ENCODE measurements at places on chromosomes 1 and 21.

DNA sequence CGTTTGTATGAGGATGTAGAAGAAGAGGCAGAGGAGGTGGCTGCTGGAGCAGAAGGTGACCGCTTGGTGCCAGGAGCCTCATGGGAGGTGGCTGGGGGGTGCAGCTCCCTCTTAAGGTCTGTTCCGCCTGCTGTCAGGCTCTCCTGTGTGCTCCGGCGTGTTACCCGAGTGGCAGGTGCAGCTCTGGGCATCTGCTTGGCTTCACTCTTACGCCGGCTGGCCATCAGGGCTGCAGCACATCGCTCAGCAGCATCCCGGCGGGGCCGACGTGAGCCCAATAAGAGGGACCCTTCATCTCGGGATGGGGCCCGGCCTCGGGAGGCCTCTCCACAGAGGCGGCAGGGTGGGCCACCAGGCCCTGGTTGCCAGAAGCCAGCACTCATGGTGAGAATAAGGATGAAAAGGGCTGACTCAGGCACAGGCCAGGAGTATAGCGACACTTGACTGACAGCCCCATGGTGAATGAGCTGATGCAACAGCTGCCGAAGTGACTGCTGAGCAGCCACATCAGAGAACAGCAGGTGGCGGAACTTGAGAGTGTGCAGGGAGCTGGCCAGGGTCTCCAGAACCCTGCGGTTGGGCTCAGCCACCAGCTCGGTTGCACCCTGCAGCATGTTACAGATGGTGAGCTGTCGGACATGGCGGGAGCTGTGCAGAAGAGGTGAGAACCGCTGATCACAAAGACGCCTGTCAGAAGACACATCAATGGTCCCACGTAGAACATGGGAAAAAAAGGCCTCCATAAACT is 17.5 kb downstream of the LRRC41 start:
- no peak for DNase-seq

GRCh38 chr1:8194481-8195227 is 123.3 kb upstream of the SLC45A1 start:
- no peak for DNase-seq

GRCh38 chr1:183278739-183279591 is 92.9 kb downstream of the LAMC2 start:
- DNase-seq, result no peak

DNA sequence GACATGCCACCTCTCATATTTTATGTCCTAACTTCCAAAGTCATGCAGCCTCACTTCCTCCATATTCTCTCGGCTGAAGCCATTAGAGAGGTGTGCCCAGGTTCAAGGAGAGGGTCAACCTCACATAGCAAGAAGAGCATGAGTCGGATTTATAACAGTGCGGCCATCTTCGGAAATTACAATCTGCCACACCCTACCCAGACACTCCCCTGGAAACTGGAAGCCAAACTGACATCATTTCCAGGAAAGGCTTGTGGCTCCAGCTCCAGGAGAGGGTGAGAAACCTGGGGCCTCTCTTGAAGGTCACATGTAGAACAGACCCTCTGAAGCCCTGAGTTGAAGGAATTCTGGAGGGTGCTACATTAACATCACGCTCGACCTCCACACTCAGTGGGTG is 73.5 kb downstream of the RRAGC start:
- DNase-seq, result no peak

DNA sequence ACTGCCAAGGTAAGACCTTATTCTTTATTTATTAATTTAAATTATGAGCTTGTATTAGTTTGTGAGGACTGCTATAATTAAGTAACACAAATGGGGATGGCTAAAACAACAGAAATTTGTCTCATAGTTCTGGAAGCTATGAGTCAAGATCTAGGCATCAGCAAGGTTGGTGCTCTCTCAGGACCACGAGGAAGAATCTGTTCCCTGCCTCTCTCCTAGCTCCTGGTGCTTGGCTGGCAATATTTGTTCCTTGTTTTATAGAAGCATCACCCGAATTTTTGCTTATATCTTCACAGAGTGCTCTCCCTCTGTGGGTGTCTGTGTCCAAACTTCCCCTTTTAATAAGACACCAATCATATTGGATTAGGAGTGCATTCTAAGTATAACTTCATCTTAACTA is 41.4 kb upstream of the CCDC190 start:
- no peak for DNase-seq

DNA sequence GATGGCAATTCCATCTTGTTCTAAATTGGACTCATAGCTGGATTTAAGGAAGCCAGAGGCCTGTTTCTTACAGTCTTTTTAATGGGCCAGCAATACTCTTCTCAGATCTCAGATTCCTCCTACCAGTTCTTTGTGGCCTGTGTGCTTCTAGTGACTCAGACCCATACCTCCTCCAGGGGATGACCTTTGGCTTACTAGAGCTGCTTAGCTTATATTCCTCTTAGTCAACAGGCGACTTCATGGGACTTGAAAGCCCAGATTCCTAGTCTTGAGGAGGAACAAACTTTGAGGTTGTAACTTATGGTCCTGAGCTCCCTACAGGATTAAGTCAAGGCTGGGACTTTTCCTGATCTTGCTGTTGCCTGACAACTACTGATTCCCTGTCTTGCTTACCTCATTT is 12.4 kb upstream of the PAPPA2 start:
- DNase-seq, result no peak

DNA sequence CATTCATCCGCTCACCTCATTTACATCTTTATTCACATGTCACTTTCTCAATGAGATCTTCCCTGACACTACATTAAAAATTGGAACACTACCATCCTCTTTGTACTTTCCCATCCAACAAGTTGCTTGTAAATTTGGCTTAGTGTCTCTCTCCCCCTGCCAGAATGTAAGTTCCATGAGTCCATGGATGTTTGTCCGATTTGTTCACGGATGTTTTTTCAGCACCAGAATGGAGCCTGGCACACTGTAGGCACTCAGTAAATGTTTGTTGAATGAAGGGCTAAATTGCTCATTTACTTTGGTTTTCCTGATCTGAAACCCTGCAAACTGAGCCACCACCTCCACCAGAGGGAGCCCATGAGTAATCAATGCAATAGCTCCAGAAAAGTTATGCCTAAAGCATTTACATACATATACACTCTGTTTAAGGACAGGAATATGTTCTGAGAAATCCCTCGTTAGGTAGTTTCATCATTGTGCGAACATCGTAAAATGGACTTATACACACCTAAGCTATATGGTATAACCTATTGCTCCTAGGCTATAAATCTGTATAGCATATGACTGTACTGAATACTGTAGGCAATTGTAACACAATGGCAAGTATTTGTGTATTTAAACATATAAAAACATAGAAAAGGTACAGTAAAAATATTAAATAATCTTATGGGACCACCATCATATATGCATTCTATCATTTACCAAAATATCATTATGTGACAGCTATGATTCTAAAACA is 2.8 kb upstream of the EYA3 start:
- DNase-seq, result peak; percentile 87

DNA sequence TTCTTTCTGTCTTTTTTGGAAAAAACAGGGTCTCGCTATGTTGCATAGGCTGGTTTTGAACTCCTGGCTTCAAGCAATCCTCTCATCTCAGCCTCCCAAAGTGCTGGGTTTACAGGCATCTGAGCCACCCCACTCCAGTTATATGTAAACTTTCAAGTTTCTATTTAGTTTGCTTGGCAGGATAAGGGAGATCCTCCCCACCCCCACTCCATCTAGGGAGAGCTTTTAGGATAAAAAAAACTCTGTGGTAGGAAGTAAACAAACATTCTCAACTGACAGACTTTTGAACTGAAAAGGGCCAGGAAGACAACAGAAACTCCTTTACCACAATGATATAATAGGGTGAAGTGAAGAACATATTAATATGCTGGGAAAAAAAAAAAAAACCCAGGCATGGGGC is 41.0 kb upstream of the ZNF326 start:
- no peak for DNase-seq

DNA sequence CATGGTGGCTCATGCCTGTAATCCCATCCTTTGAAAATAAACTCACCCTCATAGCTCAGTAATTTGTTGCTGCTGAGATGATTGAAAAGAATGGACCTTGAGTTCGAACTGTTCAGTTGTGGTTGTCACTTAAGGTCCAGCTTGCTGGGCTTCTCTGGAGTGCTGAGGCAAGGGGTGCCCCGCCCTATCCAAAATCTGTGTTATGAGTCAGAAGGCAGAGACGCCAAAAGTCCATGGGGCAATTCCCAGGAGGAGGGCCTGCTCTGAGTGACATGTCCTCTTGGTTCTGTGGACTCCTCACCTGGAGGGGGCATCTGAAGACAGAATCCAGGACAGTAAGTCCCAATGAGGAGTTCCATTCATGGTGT is 64.8 kb downstream of the MYOM3 start:
- no peak for DNase-seq

DNA sequence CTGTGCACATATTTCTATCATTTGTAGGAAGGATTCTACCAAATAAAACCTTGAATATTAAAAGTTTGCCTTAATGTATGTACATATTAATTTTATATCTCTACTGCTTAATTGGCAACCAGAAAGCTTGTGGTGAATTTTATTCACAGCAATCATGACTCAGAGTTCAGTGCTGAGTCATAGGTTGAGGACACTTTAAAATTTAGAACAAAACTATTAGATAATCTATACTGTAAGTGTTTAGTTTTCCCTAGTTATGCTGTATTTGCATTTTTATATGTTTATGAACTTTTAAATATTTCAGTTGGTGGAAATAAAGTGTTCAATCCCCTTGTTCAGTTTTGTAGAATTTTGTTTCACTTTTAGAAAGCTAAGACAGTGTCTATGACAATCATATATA is 841.5 kb downstream of the KCNT2 start:
- no peak for DNase-seq

DNA sequence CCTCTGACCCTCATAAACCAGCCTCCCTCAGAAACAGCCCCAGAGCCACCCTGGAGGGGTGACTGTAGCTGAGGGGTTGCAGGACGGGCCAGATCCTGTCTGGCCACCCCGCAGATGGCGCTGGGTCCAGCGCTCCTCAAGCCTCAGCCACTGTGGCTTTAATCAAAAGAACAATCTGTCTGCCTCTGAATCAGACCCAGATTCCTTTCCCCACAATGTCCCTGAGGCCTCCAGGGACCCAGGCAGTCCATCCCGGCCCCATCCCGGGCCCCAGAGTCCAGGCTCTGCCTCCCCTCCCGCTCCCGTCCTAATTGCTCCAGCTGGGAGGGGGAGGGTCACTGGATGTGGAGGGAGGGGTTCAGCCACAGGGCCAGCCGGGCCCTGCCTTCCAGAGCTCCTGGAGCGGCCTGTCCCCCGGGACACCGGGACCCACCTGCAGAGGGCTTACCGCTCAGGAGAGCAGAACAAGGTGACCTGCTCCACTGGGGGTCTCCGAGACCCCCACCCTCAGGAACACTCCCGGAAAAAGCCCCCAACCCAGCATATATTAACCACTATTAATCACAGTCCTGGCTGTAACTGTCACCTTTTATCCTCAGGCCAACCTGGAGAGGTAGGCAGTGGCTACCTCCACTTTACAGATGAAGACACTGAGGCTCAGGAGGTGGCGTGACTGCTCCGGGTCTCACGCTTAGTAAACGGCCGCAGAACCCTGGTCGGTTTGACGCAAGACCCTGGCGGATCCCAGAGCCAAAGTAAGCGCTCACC is 836 bp upstream of the FBLIM1 start:
- no peak for DNase-seq

DNA sequence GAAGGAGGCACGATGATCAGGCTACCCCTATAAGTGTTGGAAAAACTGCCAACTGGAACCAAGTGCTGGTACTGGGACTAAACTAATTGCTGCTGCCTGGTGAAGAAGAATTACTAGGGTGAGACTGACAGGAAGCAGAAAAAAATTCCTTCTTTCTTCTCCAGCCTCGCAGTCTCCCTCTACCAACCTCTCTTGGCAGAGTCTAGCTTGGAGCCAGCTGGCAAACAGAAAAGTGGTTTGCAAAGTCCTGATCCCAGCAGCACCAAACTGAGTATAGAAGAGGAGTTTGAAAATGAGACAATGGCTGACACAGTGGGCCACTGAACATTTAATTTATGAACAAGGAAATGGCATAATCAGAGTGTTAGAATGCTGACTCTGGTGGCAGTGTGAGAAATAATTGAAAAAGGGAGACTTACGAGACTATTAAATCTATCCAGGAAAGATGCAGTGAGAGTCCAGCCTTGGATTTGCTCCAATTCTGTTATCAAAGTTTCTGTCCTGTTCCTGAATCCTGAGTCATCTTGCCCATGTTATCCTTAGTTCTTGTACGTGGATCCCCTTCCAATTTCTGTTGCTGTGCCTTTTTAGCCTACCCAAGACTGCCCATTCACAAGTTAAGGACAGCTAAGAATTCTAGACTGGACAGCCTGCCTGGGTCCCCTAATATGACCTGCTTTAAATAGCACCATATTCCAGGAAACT is 23.7 kb upstream of the DISP1 start:
- DNase-seq, result no peak

DNA sequence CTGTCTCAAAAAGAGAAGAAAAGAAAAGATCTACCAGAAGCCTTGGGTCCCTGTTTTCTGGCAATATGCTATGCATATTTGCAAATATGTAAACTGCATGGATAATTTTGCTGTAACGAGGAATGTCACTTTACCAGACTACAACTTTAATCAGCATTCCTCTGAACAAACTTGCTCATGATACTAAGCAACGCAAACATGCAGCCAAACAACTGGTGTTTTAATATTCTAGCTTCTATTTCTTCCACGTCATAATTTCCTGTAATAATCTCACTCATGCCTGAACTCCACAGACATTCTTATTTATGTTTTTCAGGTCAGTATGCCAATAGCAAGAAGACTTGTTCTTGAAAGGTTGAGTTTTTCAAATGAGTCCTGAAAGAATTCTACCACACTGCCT is 114.1 kb downstream of the SIM2 start:
- no peak for DNase-seq

GRCh38 chr1:47725000-47725473 is 272.1 kb downstream of the TRABD2B start:
- no peak for DNase-seq

GRCh38 chr1:182869241-182869666 is 30.1 kb downstream of the DHX9 start:
- DNase-seq, result no peak

GRCh38 chr1:18630511-18631495 is at the start of gene PAX7:
PAX7 (plus strand) TSS chr1:18630846; CDS start chr1:18631604, 758 bp downstream.
- DNase-seq, result no peak

DNA sequence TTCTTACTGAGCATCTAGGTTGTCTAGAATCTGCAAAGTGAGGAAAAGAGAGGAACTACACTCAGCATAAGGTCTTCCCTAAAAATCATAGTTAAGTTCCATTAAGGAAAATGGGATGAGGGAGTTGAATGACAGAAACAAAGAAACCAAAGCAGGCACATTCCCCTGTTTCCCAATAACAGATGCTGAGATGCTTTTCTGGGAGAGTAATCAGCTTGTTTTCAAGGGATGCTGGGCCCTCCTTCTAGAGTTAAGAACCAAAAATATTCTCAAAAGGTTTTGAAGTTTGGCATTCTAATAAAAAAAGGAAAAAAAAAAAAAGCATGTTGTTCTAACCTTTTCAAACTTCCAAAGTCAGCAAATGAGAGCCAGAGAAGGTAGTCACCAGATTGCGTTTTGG is 105.2 kb upstream of the ZNF648 start:
- no peak for DNase-seq

Measured in head of caudate nucleus (tissue), 42 donors.